Neuronal stem cell (in vitro differentiated cells): ENCODE measurements at places on chromosomes 2 and 18.

GRCh38 chr2:153404792-153405191 is 73.8 kb downstream of the RPRM start:
- DNase-seq: no peak

- DNase-seq: no peak
Measured at GRCh38 chr2:23524261-23524706, 139.3 kb downstream of the KLHL29 start.

DNA sequence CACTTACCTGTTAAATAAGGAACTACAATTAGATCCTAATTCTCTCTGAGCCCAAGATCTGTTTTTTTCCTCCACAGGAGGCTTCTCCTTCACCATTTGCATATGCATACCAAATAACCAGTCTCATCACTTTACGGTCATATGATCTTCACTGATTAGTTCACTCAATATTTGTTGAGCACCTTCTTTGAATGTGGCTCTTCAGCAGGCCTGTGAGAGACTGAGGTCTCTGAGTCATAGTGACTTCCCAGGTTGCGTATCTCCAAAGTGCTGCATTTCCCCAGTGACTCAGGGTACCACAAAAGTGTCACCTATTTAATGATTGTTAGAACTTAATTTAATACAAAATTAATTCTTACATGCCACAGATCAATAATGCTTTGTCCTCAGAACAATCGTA is 108.8 kb upstream of the TRIB2 start:
- DNase-seq: no peak

DNA sequence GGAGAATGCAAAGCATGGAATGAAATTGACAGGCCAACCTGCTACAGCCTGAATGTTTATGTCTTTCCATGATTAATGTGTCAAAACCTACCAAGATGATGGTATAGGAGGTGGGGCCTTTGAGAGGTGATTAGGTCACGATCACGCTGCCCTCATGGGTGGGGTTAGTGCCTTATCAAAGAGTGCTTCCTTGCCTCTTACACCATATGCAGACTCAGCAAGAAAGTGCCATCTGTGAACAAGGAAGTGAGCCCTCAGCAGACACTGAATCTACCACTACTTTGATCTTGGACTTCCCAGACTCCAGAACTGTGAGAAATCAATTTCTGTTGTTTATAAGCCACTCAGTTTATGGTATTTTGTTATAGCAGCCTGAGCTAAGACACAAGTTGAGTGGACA is 147.5 kb upstream of the BCL2L11 start:
- no peak for DNase-seq

GRCh38 chr2:176845718-176846117 is 366.9 kb upstream of the HNRNPA3 start:
- DNase-seq: no peak
